AML-193 (cell line): ENCODE measurements at places on chromosomes 6 and 20.

DNA sequence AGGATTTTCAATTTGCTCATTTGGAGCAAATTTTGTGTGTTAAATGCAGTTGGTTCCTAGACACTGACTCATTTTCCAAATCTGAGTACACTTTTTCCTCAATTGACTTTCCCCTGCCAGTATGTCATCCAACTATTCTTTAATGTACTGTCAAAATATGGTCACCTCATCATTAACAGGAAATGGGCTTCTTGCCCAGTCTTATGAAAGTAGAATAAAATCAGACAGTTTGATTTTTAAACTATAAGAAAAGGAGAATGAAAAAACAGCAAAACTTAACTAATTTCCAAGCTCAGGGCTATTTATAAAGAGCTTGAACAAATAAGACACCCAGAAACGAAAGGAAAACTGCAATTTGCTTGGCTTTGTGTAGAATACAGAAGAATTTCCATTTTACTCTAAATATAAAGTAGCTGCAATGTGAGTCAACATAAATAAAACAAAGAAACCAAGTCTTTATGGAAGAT, 43.7 kb upstream of the RAB23 start:
- DNase-seq: no peak

- no peak for DNase-seq
Observed at GRCh38 chr6:1745814-1746213, 136.1 kb downstream of the FOXC1 start.

DNA sequence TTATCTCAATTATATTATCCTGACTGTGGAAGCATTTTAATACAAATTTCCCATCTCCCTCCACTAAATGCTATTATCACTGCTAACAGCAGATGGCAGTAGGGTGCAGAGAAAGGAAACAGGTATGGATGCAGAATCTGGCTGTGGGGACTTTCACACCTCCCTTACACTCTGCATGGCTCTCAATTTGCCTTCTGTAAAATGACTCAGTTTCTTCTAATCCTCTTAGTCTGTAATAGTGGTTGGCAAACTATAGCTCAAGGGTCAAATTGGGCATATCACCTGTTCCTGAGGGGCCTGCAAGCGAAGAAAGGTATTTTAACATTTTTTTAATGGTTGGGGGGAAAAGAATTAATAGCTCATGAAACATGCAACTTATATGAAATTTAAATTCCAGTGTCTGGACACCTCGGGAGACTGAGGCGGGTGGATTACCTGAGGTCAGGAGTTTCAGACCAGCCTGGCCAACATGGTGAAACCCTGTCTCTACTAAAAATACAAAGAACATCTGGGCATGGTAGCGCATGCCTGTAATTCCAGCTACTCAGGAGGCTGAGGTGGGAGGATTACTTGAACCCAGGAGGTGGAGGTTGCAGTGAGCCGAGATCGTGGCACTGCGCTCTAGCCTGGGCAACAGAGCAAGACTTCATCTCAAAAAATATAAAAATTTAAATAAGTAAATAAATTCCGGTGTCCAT, 83.5 kb downstream of the ZMYND8 start:
- DNase-seq: peak; percentile 42

DNA sequence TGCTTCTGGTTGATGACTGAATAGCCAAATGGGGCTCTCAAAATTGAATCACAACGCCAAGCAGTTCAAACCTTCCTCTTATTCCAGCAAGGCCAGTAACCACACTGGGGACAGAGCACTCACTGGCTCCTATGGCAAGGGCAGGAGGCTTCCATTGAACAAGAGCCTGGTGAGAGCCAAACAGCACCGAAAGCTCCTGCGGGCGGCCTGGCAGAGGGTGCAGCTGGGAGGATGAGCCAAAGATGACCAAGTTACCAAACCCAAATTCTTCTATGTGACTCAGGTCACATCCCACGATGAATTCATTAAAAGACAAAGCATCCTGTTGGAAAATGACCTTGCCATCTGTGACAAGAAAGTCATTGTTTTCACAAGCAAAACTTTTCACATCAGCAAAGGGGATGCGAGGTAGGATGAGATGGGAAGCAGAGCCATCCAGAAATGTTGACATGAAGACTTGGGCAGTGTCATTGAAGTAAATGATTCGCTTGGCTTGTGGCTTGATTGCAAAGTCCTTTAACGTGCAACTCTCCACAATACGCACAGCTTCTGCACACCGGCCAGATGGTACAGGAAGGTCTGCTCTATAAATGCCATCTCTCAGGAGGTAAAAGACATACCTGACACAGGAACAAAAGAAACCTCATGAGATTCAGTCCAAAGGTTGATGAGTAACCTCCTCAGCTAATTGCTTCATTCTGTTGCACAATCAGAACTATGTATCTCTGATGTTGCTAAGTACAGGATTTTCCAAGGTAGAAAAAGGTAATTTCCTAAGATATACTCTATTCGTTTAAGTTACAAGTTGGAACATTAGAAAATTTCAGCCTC, 36.3 kb downstream of the ROS1 start:
- DNase-seq: peak; percentile 4

GRCh38 chr6:128696691-128697689, 176.6 kb upstream of the PTPRK start:
- no peak for DNase-seq

DNA sequence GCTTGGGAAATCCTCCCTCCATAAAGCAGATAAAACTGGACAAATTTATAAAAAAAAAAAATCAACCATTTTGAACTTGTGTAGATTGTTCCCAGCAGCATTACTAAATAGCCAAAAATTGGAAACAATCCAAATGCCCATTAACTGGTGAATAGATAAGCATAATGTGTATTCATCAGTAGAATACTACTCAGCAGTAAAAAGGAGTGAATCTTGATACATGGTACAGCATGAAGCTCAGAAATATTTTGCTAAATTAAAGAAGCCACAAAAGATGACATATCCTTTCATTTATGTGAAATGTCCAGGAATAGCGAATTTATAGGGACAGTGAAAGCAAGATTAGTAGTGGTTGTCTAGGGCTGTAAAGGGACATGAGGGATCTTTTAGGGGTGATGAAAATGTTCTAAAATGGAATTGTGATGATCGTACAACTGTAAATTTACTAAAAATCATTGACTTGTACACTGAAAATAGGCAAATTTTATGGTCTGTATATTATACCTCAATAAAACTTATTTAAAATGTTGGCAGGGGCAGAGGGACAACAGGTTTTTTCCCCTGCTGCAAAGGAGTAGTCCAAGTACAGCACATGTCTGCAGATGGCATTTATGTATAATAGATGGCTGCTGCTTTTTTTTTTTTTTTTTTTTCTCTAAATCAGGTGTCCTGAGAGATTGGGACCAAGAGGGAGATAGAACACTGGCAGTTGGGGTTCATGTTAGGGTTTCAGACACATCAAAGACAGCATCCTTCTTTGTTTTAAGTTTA, 59.5 kb downstream of the CBFA2T2 start:
- DNase-seq: no peak

GRCh38 chr20:51665543-51666118, 102.6 kb downstream of the ATP9A start:
- DNase-seq: no peak

GRCh38 chr6:128259730-128260685, 260.4 kb downstream of the PTPRK start:
- DNase-seq: no peak

GRCh38 chr6:103799971-103800670, 1059.6 kb downstream of the HACE1 start:
- no peak for DNase-seq

GRCh38 chr6:35181933-35182612, 31.7 kb upstream of the SCUBE3 start:
- DNase-seq: no peak

GRCh38 chr6:137097057-137097456, 52.3 kb upstream of the IL20RA start:
- no peak for DNase-seq

DNA sequence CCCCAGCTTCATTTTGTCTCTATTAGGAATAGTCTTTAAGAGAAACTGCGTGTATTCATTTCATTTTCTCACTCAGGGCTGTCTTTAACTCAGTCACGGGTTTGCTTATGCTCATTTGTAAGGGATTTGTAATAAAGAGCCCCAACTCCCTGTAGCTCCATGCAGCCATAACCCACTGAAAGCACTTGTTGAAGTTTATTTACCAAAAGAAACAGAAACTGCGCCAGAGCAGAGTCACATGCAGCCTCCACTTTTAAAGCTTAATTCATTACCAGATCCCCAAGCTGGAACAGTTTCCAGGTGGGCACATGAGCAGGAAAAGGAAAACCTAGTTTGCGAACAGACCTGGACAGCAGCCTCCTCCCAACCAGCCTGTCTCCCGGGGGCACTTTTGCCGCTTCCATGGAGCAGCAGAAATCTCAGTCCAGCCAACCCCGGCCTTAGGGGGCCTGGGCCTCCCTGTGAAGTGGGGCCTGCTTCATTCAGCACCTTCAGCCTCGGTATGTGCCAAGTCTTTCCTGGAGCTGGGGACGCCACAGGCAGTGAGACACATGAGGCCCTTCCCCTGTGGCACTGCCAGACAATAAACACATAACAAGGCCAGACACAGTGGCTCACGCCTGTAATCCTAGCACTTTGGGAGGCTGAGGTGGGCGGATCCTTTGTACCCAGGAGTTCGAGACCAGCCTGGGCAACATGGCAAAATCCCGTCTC, 4.5 kb downstream of the BCAS4 start:
- DNase-seq: no peak

GRCh38 chr20:46243707-46244628, 64.3 kb downstream of the CDH22 start:
- no peak for DNase-seq

DNA sequence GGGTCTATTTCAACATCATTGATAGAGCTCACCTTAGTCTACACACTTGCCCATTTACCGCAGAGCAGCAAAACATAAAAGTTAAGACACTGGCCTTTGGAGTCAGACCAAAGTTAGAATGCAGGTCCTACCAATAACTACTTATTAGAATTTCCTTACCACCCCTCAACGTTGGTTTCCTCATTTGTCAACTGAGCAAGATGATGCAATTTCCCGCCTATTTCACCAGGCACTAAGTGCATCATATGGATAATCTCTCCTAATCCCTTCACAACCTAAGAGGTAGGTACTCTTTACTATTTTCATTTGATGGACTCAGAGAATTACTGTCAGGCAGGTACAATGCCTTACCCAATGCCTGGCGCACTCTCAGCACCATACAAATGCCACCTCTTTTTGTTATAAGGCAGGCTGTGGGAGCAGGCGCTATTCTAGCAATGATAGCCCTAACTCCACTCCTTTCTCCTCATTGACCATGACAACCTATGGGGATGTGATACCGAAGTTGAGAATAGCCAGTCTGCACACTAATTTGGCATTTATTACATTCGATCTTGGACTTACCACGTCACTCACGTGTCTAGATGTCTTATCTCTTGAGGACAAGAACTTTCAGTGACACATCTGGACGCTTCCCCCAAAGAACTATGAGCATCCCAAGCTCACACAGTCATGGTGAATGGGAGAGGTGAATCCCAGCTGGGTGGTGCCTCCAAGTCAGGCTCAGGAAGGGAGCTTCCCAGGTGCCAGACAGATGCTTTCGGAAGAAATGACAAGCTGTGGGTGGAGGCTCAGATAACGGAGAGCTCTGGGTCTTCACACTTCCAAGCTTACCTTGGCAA, 128.1 kb upstream of the STMND1 start:
- DNase-seq: peak; percentile 45

GRCh38 chr20:39897058-39897457, 792.0 kb downstream of the MAFB start:
- no peak for DNase-seq

DNA sequence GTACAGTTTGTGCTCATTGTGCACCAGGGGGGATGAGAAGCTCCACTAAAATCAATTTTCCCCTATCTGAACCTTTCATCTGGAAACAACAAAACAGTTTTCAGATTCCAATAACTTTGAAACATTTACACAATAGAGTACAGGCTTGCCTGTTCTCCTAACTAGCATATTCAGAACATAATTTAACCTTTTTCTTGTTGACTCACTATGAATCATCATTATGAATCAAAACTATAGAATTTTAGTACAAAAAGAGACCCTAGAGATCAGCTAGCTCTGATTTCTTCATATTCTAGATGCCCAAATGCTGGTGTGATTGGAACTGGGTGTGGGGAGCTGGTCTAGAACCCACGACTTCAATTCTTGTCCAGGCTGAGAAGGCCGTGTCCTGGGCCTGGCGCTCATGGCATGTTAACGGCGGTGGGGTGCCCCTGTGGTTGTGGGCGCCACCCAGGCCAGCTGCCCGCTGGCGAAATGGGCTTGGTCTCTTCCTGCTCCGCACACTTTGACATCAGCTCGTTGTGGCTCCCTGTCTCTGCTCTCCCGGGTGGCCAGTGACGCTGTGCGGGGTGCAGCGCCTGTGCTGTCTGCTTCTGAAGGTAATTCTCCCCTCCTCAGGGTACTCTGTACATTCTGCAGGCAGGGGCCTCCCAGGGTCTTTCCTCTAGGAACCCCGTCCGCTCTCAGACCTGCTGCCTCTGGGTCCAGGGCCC, 29.9 kb upstream of the AGPAT4 start:
- no peak for DNase-seq

DNA sequence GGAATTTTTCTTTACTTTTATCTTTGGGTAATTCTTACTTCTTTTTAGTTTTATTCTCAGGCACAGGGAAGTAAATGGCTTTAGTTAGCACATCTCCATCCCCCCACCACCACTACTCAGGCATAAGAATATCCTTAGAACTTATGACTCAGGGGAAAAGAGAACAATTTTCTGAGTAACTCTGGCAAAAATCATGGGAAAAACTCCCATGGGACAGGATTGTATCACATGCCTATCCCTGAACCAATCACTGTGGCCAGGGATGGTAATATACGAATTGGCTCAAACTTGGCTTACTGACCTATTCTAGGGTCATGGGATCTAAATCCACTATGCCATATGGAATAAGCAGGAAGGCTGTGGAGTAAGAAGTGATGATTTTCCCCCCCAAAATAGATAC, 339.1 kb downstream of the BTBD3 start:
- no peak for DNase-seq

- no peak for DNase-seq
Observed at GRCh38 chr20:38108438-38108985, 56.6 kb downstream of the TGM2 start.

DNA sequence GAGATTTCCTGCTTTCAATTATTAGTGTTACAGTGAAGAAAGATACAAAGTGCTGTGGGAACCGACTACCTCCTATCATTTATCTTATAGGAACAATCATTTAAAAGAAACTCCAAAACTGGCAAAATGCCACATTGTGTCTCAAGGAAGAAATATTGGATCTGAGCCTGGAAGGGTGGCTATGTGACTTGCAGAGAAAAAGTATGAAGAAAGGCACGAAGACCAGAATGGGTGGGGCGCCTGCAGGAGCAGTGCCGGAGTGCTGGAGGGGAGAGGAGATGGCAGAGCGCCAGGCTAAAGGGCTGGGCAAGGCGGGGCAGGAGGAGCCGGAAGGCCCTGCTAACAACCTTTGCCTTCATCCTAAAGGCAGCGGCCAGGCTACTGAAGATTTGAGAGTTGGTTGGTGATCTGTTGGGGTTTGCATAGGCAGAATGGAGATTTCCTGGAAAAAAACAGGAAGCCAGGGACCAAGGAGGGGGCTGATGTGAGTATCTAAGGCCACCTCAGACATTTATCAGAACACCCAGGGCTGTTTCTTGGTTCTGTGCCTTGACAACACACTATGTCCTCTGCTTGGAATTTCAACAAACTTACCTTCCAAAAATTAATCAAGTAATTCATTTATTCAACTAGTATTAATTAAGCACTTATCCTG, 125.6 kb downstream of the MAFB start:
- no peak for DNase-seq
